Fibroblast of upper back skin (primary cell): ENCODE measurements at places on chromosomes 3 and 15.

- no peak for DNase-seq
Observed at GRCh38 chr15:52206446-52206845, 15.3 kb upstream of the GNB5 start.

GRCh38 chr15:58362262-58362922, 69.4 kb upstream of the LIPC start:
- DNase-seq, result peak; percentile 18

- DNase-seq, result no peak
Observed at GRCh38 chr3:195251336-195252065, 19.5 kb downstream of the XXYLT1 start.

GRCh38 chr15:44490622-44491021, 46.3 kb upstream of the EIF3J start:
- no peak for DNase-seq

DNA sequence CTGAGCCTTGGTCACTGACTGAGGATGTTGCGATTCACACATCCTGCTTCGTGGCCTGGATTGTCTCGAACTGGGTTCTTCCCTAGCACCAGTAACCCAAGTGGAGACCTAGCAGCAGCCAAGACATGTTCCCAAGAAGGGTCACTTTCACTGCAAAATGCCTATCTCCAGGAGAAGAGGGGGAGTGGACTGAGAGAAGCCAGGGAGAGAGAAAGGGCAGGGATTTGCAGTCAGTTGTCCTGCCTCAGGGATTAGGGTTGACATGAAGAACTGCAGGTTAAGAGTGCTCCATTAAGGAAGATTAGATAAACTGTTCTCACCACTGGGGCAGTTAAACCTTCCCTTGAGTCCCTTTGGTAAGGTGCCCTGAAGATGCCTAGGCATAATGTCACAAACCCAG, 5.7 kb upstream of the CD276 start:
- no peak for DNase-seq

DNA sequence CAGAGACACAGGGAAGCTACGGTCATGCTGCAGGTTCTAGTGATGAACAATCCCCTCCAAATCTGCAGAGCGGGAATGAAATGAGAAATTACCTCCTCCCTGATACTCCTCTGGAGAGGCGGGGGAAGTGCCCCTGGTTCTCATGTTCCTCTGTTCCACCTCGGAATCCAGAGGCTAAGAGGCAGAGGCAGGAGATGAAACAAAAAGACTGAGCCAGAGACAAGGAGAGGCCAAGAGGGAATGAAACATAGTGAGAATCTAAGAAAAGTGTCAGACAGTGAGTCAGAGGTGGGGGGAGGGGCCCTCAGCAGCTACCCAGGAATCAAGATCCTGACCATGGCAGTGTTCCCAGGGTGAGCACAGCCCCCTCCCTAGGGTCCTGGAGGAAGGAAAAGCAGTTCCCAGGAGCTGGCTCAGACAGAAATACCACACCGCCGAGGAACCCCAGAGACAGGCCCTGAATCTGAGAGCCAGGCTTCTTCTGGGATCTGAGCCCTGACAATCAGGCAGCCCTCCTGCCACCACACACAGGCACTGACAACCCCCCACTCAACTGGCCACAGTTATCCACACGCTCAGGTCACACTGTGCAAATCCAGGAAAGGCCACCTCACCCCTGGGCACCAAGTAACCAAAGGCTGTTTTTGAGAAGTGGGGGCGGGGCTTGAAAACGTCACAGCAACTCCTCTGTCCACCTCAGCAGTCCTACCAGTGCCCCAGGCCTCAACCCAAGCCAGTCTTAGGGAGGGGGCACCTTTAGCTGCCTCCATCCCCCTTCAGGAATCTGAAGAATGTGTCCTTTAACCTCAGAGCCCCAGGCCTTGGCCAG, 2.4 kb downstream of the CSRNP1 start:
- DNase-seq, result peak; percentile 100

DNA sequence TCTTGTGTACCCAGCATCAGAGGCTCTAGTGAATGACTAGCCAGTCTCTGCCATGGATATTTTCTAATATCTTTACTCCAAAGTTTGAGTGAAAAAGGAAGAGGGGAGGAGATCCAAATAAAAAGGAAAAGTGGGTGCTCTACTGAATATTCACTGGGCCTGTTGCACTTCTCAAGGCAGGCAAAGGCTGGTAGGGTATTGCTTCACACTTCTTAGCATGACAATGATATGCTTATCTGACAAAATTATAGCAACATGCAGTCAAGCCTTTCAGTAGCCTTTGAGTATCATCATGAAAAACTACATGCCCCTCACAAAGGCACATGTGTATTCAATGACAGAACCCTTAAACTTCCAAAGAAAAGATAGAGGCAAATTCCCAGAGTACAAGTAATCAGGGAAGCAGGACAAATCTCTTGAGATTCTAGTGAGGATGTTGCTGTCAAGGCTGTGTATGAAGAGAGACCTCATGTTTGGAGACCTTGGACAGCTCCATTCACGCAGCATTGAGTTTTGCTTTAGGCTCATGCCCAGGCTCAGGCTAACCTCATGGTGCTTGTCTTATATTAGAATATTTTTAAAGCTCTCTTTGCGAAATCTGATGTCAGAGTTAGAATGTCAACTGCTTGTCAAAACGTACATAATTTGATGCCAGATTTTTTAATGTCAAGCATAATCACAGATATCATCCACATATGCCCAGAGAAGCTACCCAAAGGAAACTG, 506.9 kb downstream of the OCA2 start:
- peak; percentile 51 for DNase-seq

GRCh38 chr3:44454258-44454657, 23.2 kb downstream of the ZNF445 start:
- no peak for DNase-seq

DNA sequence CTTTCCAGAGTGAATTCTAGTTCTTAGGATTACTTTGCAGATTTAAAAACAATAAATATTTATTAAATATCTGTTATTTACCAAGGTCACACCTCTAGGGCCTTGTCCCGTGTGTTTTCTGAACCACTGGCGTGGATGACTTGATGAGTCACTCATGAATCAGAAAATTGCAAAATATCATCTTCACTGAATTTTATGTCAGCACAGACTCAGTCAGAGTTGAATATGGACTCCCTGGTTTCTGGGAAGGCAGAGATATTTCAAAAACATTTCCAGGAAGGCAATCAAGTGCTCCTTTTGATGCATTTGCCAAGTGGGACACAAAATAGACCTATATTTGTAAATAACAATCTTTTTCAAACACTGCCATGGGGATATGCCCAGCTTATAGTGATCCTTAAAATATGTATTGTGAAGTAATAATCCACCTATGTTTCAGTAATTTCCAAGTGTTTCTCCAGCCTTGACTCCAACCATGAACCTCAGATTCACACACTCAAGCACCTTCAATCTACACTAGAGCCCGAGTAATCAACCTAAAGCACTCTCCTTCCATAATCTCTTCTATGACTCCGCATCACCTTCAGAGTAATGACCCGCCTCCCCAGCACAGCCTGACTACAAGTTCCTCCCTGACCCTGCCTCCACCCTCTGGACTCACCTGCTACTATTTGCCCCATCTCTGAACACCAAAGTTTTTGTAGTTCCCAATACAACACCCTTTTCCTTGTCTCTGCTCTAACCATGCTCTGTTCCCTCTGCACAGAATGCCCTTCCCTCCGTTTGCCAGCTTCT, 24.3 kb downstream of the DPH3 start:
- peak; percentile 73 for DNase-seq

DNA sequence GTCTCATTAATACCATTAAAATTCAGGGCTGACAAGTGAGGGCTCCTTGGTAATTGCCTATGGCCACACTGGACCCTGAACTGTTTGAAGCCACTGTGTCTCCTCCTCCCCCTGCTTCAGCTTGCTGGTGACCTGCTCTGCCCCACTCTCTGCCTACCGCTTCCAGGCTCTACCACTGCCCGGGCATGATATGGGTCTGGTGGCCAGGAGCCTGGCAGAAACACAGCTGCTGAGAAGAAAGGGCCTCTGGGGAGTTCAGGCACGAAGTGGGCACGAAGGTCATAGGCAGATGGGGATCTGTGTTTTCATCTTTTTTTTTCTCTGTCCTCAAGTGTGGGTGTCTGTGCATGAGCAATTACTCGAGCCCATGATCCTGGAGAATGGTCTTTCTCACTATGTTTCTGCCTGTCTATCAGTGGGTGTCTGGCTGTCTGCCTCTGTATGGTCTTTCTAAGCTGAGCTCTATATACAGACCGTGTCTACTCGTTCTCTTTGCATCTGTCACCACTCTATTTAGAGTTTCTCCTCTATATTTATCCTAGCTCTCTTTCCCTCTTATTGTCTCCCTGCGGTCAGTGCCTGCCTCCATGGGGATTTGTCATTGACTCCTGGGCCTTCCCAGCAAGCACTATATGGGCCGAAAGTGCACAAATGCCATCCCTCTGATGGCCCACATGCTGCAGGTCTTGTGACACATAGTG, 42.1 kb upstream of the EPHB1 start:
- DNase-seq, result no peak

DNA sequence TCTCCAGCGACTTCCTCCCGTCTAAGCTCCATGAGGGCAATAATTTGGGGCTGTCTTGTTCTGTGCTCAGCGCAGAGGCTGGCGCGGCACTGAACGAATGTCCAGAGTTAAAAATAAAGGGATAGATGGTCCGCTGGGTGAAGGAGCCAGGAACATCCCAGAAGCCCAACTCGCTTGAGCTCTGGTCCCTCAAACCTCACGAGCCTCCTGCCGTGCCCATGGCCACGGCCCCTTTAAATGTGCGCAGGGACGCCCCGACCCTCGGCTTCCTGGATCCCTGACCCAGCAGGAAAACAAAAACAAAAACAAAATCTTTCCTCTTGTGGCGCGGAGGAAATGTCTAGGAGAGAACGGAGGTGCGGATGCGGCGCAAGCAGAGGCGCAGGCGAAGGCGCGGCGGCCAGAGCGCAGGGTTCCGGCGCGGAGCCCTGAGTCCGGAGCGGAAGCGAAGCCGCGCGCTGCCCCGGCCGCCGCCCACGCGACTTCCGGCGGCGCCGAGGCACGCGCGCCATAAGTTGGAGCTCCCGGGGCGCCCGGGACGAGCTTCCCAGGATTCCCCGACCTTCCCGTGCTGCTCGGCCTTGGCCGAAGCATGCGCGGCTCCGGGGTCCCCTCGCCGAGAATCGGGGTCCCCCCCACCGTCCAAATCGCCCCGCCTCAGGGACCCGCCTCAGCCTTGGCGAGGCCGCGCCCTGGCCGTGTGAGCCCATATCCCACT, 52.9 kb upstream of the WNT7A start:
- DNase-seq, result peak; percentile 5

GRCh38 chr3:133884054-133884886, 11.4 kb downstream of the RAB6B start:
- no peak for DNase-seq

DNA sequence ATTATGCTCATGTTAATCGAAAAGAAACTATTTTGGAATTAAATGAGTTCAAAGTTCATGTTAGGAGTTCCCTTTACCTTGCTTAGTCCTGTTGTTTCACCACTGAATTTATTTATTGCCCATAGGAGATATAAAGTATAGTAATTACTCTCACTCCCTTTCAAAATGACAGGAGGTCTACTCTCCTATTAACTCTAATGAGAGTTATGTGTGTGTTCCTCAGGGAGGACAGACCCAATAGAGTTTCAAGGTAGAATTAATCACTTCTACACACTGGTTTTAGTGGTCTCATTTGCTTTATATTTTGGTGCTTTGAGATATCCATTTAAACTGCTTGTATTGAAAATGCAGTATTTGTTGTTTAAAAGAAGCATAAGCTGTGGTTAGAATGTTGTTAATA, 398.9 kb downstream of the NLGN1 start:
- no peak for DNase-seq
